CD4-positive, alpha-beta T cell treated with Interleukin-1 beta for 1 hour (primary cell): ENCODE measurements at places on chromosomes 12 and 14.

GRCh38 chr14:101977311-101978071 lies 13.1 kb downstream of the DYNC1H1 start:
- DNase-seq: no peak

DNA sequence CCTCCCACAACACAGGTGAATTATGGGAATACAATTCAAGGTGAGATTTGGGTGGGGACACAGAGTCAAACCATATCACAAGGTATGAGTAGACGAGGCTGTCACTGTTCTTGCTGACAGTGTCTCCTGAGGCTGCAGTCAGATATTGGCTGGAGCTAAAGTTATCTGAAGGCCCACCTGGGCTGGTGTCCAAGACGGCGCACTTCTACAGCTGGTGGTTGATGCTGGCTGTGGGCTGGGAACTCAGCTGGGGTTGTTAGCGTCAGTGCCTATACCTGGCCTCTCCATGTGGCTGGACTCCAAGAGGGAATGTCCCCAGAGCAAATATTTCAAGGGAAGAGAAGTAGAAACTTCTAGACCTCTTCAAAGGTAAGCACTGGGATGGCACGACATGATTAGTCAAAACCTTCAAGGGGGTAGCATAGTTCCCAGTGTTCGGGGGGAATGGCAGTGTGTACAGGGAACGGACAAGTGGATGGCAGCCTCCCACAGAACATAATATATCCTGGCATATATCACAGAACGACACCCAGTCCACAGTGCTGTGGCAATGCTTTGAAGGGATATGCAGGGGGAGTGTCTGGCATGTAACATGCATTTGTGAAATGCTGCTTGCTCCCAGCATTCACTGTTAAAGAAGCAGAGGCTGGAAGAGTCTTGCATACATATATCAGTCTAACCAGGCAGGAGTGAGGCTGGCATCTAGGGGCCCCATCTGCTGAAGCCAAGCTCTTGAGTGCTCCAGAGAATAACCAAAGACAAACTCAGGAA lies 126.7 kb upstream of the RFLNA start:
- DNase-seq: no peak

- DNase-seq: no peak
Measured at GRCh38 chr14:99507860-99508640, 26.8 kb downstream of the CCNK start.

DNA sequence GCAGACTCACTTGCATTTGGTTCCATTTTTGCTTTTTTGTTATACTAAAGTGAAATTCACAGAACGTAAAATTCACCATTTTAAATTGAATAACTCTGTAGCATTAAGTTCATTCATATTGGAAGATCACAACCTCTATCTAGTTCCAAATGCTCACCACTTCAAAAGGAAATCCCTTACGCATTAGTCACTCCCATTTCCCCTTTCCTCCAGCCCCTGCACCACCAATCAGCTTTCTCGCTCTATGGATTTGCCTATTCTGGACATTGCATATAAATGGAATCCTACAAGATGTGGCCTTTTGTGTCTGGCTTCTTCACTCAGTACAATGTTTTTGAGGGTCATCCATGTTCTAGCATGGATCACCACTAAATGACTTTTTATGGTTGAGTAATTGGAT lies 294.5 kb downstream of the KSR2 start:
- DNase-seq: no peak

DNA sequence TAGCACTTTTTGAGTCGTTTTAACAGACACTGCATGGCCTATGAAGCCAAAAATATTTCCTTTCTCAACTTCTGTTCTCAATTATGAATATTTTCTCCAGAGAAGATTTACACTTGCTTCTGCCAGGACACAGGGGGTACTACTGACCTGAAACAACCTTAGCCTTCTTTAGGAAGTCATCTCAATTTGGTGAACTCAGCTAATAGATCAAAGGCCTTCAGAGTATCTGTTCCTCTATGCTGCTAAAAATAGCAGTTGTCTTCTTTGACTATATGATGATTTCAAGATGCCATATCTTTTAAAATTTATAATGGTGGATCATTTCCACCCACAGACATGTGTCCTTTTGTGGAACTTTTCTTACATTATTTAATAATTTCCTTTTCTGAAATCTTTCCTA lies 14.0 kb upstream of the NDUFA12 start:
- no peak for DNase-seq

DNA sequence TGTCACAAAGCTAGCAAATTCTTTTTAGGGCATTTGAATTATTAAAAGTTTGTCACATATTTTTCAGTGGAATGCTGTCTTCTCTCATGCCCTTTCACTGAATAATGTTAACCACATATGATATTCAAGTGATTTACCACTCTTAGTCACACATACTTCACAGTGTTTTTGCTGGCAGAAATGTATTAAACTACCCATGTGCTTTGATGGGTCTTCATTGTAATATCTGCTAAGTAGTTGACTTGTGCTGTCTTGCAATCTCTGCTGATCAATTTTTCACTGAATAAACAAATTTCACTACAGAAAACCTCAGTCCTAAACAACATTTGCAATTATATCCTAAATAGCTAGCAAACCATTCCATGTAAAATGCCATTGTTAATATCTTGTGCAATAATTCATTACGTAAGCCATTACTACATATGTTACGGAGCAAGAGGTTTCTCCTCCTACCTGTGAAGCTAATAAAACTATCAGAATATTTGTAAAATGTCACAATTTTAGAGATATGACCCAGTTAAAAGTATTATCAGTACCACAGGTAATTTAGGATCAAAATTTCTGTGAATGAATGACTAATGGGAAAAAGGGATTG lies 64.6 kb upstream of the LMO3 start:
- DNase-seq: no peak
